ENCODE measurements at places on chromosomes 6 and 20.

GRCh38 chr6:6220718-6221117 is 99.7 kb downstream of the F13A1 start:
- no peak for DNase-seq

DNA sequence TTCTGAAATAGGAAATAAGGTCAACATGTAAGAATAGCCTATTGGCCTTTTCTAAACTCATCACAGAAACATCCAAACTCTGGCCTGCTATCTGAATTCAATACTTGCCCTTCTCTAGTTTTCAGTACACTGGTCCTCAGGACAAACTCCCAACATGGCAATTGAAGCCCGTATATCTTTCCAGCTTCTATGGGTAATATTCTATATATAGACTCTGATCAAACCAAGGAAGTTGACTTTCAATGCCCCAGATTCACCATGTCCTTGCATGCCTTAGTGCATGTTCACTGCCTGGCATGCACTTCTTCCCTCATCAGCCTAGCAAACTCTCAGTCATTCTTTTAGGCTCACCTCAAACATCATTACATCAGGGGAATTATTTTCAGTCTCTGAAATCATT is 73.2 kb downstream of the RSPO3 start:
- DNase-seq: no peak

GRCh38 chr20:41392295-41392694 is 25.7 kb upstream of the EMILIN3 start:
- DNase-seq: no peak

- DNase-seq: no peak
These were observed 92.9 kb downstream of the SPTLC3 start for GRCh38 chr20:13101706-13102105.

DNA sequence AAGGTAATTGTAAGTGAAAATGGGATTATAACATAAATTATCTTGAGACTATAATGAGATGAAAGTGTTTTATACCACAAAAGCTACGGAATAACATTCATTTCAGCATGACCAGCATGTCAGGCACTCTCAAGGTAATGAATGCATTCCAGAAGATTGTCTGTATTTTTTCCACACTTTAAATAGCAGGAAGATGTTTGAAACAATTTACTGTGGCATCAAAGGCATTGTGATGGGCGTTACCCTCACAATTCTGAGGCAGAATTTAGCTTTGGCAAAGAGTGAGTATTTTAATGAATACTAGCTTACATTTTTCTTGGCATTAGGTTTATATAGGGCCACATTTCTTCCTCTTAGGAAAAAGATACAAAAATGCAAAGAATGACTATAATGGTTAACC is 627.2 kb downstream of the BCKDHB start:
- DNase-seq: no peak

DNA sequence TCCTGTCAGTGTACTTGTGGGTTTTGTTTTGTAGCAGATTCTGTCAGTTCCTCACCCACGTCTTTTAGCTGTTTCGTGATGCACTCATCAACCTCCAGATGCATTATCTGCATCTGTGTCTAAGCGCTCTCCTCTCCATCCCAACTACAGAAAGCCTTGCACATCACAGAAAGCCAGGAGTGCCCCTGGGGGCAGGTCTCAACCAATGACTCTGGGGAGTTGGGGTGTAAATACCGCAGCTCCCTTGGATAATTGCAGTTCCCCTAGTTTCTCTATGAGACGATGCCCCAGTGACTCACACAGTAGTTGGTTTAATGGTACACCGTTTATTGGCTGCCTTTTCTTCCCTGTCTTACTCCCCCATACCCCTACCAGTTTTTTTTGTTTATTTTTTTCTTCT is 158.1 kb downstream of the SOX4 start:
- no peak for DNase-seq

DNA sequence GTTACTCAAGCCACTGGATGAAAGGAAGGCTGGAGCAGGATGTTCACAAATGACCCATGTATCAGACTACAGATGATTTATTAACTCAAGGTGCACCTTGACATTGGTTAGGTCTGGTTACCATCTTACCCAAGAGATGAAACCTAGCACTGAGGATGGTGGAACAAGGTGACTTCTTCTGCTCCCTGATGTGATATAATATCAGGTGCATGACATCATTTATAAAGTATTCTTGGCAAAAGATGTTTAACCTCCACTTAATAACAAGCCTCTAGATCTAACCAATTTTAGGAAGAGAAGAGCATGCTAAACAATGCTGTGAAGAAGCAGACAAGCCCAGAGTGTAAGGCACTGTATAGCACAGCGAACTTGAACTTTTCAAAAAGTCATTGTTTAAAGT is 100.9 kb downstream of the FYN start:
- no peak for DNase-seq

- no peak for DNase-seq
These were observed 22.7 kb downstream of the TAF11 start for GRCh38 chr6:34865107-34865506.

DNA sequence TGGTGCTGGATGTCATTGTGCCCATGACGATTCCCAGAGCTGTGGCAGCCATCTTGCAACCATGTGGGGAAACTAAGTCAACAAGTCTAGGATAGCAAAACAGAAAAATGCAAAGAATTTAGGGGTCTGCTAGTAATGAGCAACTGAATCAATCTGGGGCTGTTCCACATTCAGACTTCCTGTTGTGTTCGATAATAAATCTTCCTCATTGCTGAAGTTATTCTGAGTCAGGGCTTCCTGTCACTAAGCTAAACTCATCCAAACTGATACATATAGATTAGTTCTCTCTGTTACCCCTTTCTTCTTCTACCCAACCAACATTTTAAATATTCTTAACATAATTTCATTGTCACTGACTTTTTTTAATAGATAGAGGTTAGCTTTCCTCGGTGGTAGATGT is 205.9 kb downstream of the HACE1 start:
- no peak for DNase-seq

- DNase-seq: no peak
These were observed 23.6 kb downstream of the PACRG start for GRCh38 chr6:162751211-162751859.

DNA sequence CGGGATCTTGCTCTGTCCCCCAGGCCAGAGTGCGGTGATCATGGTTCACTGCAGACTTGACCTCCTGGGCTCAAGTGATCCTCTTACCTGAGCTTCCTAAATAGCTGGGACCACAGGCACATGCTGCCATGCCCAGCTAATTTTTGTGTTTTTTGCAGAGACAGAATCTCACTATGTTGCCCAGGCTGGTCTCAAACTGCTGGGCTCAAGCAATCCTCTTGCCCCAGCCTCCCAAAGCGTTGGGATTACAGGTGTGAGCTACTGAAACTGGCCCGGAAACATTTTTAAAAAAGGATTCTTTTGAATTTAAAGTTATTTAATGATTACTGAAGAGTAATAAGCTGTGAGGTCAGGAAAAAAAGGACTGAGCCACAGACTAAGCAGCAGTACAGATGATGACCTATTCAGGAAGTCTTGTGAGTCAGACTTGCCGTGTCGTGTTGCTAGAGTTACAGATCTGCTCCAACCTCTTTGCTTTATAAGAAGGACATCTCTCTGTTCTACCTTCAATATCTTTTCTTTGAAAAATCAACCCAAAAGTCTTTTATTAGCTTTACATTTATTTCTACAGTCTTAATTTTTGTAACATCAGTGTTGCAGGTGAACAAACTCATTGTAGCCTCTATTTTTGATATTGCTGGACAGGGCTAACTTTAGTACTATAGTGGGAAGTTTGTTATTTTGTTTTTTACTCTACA is 108.7 kb downstream of the NCOA3 start:
- no peak for DNase-seq

DNA sequence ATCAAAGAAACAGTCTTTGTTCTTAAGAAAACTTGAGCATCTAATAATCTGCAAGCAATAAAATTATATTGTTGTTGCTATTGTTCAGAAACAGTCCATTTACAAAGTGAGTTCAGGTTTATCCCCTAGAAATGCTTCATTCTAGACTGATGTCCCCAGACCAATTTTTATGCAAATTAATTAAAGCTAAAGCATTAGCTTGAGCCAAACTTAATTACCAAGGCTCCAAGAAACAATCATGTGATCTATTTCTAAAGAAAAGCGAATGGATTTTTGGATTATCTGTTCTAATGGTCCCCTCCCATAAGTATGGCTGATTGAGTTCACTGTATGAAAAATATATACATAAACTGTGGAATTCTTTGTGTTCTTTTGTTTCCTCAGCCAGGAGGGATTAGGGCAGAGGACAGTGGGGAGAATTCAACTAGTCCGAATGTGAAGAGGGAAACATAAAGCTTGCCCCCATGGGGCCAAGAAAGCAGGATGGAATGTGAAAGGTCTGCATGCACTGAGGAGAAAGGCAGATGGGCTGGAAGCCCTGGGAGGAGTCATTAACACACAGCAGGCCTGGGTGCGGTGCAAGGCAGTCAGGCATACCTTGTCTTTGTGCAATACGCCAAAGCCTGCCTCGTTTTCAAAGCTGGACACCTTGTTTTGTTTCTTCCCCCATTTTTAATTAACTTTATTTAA is 597.1 kb downstream of the KIF16B start:
- no peak for DNase-seq

GRCh38 chr6:87066449-87067333 is 28.2 kb downstream of the CGA start:
- DNase-seq: no peak

GRCh38 chr20:45933266-45934045 is 1.0 kb upstream of the PCIF1 start:
- DNase-seq: peak; percentile 64

DNA sequence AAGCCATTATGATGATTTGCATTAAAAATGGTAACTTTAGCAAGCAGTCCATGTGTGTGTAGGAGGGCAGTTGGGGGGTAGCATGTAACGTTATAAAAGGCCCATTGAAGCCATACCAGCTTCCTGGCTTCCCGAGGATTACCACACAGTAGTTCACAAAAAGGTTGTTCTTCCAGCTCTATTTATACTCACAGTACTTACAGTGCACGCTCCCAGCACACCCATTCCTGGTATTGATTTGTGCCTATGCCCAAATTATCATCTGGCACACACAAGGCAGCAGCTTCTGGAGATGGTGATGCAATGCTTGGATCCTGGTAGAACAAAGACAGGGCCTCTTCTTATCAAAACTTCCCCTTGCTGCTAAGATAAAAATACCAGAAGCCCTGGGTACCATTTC is 436.8 kb downstream of the HAO1 start:
- DNase-seq: no peak

- no peak for DNase-seq
These were observed 50.7 kb downstream of the SLC26A8 start for GRCh38 chr6:35973670-35974222.

All from stimulated activated naive CD4-positive, alpha-beta T cell (primary cell).